ENCODE measurements at places on chromosomes 5 and 9.

GRCh38 chr5:150278046-150278730 lies 11.4 kb downstream of the CAMK2A start:
- DNase-seq, result no peak

GRCh38 chr9:96172797-96173196 lies 129.2 kb downstream of the HSD17B3 start:
- DNase-seq, result no peak

DNA sequence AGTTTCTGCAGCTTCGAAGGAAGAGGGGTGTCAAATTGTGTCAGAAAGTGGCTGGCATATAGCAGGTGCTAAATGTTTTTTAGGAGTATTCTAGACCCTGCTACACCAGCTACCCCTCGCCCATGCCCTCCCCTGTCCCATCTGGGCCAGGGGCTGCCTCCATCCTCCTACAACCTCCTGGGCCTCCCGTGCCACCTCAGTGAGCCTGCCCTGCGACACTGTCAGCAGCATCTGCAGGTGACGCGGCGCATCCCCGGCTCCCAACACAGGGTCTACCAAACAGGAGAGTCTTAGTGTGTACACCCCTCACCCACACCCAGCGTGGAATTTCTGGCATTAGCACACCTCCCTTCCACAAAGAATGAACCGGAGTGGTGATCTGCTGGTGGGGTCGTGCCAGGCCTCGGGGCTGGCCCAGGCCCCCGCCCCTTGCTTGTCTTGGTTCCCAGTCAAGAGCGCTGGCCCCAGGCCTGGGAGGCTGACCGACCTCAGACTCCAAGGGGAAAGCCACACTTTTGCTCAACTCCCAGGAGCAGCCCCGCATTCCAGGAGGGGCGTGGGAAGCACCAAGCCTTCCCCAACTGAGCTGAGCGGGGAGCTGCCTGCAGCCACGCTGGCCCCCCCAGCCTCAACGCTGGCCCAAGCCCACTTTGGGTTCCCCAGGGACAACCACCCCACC lies 55.2 kb downstream of the NEURL1B start:
- DNase-seq, result no peak

DNA sequence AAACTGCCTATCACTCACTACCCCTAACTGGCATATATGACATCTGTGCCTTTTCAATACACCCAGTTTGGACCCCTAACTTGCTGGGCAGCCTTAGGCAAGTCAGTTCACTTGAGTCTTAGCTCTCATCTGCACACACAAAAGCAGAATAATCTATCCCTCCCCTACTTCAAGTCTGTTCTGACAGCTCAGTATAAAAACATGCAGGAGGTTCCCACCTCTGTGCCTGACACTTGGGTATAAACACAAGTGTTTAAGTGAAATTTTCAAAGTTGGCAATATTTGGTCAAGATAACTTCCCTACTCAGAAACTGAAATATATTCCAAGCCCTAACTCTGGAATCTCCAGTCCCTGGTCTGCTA lies 12.6 kb downstream of the HNRNPH1 start:
- no peak for DNase-seq

- no peak for DNase-seq
Observed at GRCh38 chr5:127645300-127645726, 3.6 kb upstream of the CTXN3 start.

Data from vagina (tissue), 2 donors.